HuH-7.5 (cell line): ENCODE measurements at places on chromosomes 12 and 14.

DNA sequence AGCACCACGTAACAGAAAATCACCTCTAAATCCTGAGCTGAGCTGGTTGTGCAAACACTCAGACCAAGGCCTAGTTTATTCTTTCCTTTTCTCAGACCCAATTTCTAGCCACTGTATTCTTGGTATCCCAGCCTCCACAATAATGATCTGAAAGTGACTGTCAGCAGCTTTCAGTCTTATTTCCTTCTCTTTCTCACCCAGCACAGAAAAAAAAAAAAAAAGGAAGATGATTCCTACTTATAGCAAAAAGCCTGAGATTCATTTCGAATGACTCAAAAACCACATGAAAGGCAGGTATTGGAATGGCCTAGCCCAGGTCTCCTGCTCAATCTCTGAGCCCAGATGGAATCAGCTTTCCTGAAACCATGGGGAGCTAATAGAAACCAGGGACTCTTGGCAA is 298.6 kb upstream of the PPFIA2 start:
- no peak for DNase-seq

GRCh38 chr12:25583545-25583944 is 30.5 kb upstream of the LMNTD1 start:
- DNase-seq, result no peak

GRCh38 chr12:107167756-107168155 is 74.4 kb upstream of the CRY1 start:
- no peak for DNase-seq

GRCh38 chr12:3195859-3196483 is 118.8 kb downstream of the TSPAN9 start:
- no peak for DNase-seq

- no peak for DNase-seq
These were observed 69.3 kb downstream of the CAND1 start for GRCh38 chr12:67338426-67338825.

GRCh38 chr14:45838597-45838996 is 585.6 kb upstream of the MIS18BP1 start:
- DNase-seq, result no peak

- DNase-seq, result no peak
These were observed 14.2 kb downstream of the GZMH start for GRCh38 chr14:24595073-24595808.

GRCh38 chr14:72924337-72924736 is 1.9 kb upstream of the DCAF4 start:
- DNase-seq, result no peak
